Heart right ventricle (tissue), 16 donors: ENCODE measurements at places on chromosomes 3 and 15.

GRCh38 chr3:195865752-195866151, 42.6 kb downstream of the TNK2 start:
- no peak for DNase-seq

GRCh38 chr3:140370686-140371085, 307.2 kb upstream of the TRIM42 start:
- no peak for DNase-seq

DNA sequence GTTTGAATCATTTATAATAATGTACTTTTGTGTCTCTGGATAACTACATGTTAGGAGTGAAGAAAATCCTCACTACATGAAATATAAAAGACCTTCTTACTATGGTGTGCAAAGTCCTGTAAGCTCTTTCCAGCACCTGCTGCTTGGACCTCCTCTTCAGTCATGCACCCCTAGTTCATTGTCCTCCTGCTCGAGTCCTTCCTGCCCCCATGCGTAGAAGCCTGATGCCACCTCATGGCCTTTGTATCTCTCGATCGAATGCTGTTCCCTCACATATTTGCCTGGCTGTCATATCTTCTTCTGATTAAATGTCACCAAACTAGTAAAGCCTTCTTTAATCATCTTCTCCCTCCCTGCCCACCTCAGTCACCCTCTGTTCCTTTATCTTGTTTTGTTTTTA, 49.9 kb upstream of the SUCLG2 start:
- DNase-seq, result no peak

DNA sequence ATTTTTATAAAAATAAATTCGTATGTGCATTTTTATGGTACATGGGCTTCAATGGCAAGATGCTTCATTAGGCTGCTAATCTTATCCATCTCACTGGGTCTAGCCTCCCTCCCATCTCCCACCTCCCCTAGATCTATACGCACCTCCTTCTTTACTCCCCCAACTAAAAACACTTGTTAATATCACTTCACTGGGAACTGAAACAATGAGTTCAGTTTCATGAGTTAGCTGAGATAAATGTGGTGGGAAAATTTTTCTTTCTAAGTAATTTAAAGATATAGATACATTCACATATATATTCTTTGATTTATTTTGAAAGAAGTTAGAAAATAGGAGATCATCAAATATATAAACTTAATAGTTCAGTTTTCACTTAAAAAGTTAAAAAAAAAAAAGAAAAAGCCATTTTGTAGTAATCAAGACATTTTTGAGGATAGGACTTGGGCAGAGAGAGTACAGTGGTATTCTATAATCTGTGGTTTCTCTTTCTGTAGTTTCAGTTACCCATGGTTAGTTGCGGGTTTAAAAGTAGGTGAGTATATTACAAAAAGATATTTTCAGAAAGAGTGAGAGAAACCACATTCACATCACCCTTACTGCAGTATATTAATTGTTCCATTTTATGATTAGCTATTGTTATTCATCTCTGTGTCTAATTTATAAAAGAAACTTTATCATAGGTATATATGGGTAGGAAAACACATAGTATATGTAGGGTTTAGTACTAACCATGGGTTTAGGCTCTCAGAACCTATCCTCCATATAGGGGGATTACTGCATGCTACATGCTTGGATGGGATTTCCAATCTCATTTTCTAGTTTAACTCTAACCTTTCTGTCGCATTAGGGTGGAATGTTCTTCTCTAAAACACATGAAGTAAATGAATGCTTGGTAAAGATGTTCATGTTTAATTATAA, 316.0 kb upstream of the CBLB start:
- no peak for DNase-seq

- no peak for DNase-seq
Observed at GRCh38 chr15:69908590-69909420, 188.9 kb downstream of the TLE3 start.

GRCh38 chr3:173238091-173238490, 97.1 kb upstream of the SPATA16 start:
- no peak for DNase-seq

GRCh38 chr3:157500232-157500631, 3.0 kb downstream of the VEPH1 start:
- no peak for DNase-seq

DNA sequence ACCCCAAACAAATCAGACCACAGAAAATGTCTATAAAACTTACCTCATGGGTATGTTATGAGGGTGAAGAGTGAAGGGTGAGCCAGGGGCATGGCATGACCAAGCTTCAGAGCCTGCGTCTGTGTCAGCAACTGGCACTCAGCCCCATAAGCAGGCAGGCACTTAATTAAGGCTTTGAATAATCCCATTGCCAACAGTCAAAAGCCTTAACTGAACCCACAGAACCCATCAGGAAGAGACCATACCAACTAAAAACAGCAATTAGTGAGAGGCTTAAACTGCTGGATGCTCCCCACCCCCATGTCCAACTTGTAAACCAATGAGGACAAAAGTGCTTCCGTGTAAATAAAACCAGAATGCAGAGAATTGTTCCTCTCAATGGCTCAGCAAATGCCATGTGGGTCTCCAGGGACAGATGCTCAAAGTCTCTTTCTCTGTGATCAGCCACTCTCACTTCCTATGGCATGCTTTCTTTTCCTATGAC, 126.0 kb downstream of the MYLK start:
- no peak for DNase-seq

- no peak for DNase-seq
Observed at GRCh38 chr3:186923241-186923640, 7.1 kb upstream of the ST6GAL1 start.

DNA sequence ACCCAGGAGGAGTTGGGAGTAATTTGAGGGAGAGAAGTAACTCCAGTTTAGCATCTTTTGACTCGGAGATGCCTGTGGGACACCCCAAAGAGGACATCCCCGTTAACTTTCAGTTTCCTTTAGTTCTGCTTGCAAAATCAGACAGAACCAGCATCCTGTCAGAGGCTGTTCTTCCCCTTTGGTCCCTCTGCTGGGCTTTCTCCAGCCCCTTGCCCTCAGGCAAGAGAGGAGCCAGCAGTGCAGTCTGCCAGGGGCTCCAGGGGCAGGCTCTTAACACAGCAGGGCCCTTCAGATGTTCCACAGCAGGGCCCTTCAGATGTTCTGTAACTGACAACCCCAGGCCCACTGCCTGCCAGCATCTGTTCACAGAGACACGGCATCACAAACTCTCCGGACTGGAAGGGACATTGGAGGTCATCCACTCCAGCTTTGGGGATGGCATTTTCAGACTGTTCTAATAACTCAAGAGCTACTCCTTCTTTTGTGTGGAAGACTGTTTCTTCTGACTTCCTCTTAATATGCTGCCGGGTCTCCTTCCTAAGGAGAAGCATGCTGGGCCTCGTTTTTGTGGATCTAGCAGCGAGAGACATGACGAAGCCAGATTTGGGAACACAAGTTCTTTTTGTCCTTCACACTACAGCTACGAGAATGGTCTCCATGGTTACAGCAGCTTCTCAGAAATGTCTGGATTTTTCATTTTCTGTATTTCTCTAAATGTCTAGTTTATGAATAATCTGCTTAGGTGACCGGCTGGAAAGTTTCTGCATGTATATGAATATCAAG, 51.9 kb downstream of the KY start:
- no peak for DNase-seq

DNA sequence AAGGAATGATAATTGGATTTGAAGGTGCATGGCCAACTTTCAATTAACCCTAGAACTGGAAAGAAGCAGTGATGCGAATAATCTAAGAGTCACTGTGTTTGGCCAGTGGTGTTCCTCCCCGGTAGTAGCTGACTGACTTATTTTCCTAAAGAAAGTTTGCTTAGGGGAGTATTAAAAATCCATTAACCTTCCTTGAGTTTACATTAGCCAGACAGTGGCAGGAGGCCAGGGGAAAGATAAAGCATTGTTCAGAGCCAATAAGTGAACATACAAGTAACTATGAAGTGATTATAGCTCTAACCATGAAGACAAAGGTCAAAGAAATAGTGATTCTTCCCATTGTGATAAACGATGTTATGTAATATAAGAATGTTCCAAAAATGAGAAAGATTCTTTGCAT, 8.9 kb upstream of the TMEM202 start:
- DNase-seq, result no peak

DNA sequence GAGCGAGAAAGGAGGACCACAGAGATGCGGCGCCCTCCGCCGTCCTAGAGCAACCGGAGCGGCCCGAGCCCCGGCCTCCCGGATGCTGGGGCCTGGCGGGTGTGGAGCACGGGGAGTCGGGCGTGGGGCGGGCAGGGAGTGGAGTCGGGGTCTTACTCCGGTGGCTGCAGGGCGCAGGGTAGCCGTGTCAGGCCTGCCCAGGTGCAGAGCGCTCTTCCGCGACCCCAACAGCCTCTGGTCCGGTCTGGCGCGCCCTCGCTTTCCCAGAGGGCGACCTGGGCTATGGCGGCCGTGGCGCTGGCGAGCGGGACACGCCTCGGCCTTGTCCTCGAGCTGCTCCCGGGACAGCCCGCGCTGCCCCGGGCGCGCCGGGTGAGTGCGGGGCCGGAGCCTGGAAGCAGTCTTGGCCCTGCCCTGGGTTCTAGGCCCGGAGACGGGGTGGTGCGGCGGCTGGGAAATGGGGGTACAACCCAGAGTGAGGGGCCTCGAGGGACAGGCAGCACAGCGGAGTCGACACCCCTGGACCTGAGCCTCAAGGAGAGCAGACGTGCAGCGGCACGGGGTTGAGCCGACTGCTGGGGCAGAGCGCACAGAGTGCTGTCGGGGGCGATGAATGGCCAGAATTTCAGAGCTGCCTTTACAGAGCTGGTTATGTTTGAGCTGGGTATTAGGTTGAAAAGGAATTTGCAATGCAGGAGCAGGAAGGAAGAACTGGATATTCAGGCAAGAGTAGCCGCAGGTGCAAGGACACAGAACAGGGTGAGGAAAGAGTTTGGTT, at the start of gene ZNF662:
Gene ZNF662 (plus strand): TSS at position 73 of the 778 bp plus-strand sequence. CDS start 1,973 bp downstream, outside the sequence.
- DNase-seq, result peak; percentile 64

DNA sequence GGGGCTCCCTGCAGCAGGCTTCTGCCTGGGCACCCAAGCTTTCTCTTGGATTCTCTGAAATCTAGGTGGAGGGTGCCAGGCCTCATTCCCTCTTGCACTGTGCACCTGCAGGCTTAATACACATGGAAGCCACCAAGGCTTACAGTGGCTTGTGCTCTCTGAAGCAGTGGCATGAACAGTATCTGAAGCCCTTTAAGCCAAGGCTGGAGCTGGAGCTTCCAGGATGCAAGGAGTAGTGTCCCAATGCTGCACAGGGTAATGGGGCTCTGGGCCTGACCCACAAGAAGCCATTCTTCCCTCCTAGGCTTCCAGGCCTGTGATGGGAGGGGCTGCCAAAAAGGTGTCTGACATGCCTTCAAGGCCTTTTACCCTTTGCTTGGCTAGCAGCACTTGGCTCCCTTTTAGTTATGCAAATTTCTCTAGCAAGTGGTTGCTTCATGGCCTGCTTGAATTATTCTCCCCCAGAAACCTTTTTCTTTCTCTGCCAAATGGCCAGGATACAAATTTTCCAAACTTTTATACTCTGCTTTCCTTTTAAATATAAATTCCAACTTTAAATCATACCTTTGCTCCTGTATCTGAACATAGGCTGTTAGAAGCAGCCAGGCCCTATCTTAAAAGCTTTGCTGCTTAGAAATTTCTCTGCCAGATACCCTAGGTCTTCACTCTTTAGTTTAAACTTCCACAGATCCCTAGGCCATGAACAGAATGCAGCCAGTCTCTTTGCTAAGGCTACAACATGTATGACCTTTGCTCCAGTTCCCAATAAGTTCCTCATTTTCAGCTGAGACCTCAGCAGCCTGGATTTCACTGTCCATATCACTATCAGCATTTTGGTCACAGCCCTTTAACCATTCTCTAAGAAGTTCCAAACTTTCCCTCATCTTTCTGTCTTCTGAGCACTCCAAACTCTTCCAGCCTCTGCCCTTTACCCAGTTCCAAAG, 201.1 kb upstream of the LRRFIP2 start:
- DNase-seq, result no peak
